ENCODE measurements at places on chromosomes 7 and 10.

GRCh38 chr10:107544706-107545520, 380.4 kb upstream of the SORCS1 start:
- DNase-seq = no peak

DNA sequence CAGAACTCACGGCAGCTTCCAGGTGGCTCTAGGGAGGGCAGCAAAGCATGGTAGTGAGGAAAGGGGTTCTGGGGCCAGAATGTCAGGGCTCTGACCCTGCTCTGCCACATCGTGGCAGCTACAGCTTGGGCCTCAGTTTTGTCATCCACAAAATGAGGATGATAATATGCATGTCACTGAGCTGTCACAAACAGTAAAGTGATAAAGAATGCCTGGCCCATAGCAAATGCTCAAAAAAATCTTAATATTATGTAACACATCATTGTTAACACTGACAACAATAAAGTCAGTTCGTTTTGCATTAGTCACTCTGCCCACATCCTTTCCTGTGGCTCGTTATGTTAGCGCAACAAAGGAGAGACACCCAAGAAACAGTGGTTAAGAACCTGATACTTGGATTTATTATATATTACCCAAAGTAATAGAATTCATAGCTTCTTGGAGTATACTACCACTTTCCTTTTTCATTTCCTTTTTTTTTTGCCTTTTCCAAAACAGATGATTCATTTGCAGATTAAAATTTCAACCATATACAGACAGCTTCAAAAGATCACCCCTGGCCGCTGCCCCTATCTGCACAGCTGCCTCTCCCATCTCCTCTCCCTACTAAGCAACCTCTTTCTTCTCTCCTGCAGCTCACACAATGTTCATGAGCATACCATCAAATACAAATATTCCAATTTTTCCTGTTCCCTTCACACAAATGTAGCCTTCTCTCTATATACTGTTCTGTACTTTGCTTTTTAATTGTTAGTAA, 45.5 kb upstream of the DDC start:
- peak; percentile 67 for DNase-seq

DNA sequence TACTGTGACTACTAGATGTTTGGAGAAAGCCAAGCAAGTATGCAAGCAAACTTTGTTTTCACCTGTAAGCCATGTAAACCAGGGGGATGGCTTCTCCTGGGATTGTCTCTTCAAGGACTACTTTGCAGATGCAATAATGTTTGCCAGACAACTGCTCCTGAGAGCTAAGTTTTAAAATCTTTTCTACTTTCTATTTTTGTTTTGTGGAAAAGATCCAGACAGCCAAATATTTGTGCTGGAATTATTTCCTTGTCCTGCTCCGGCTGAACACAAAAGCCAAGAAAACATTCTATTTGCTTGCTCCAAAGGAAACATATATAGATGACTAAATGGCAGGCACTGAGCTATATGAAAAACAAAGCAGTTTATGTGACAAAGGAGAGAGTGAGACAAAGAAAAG, 51.6 kb downstream of the TFPI2 start:
- DNase-seq = no peak

GRCh38 chr7:114799628-114800028, 122.3 kb upstream of the MDFIC start:
- no peak for DNase-seq

GRCh38 chr7:107594961-107595737, 15.1 kb downstream of the BCAP29 start:
- no peak for DNase-seq

DNA sequence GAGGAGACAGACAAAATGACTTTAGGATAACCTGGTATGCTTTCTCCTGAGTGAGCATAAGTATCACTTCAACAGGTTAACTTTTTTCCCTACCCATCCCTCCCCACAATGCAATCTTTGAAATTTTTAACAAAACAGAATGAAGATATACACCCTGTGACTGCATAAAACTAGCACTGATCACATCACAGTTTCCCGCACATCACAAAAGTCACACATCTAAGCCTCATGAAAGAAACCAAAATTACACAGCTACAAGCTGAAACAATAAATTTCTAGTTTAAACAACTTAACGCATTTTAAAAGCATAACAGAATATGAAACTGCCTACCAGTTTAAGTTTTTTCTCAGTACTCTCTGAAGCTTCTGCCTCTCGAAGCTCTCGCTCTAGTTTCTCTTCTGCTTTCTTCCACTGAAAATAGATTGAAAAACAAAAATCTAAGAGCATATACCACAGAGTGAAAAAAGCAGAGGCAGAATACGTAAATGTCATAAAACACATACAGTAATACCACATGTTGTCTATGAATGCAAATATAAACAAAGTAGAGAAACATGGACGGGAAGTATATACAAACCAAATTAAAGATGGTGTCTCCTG, 18.1 kb downstream of the NOC3L start:
- DNase-seq = no peak
